ENCODE measurements at places on chromosomes 2 and 18.

- no peak for DNase-seq
Observed at GRCh38 chr18:49050452-49050851, 99.7 kb upstream of the SMAD7 start.

- no peak for DNase-seq
Observed at GRCh38 chr2:158845859-158846258, 50.7 kb downstream of the DAPL1 start.

- DNase-seq: no peak
Observed at GRCh38 chr2:170229125-170229524, 51.2 kb downstream of the MYO3B start.

GRCh38 chr2:159266554-159266953, 19.9 kb downstream of the WDSUB1 start:
- no peak for DNase-seq

- no peak for DNase-seq
Observed at GRCh38 chr18:49755489-49755888, 57.8 kb downstream of the ACAA2 start.

DNA sequence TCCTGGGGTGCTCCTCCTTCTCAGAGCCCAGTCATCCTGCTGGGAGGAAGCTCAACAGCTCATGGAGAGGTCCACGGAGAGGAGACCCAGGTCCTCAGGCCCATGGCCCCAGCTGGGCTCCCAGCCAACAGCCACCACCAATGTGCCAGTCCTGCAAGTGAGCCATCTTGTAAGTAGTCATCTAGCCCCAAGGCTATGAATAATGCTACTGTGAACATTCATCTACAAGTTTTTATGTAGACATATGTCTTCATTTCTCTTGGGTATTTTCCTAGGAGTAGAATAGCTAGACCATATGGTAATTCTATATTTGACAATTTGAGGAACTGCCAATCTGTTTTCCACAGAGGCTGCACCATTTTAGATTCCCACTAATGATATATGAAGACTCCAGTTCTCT, 166.1 kb downstream of the MTCL1 start:
- DNase-seq: no peak
